ENCODE measurements at places on chromosomes 12 and 14. TPM values are rescaled to one million over a fixed set of nuclear protein-coding genes. Genes with fewer than 3 reads are reported as not detected.

NAV3 gene
- total RNA-seq, result not detected

FOXN4 gene
- total RNA-seq, result not detected

DNAI7 gene
- 0.17 TPM for total RNA-seq

CLEC14A gene
- not detected for total RNA-seq

PRH2 gene
- not detected for total RNA-seq

ERP27 gene
- total RNA-seq, result 3.2 TPM

FBXL14 gene
- 19.4 TPM for total RNA-seq

PROX2 gene
- 1.5 TPM for total RNA-seq

FAIM2 gene
- total RNA-seq, result 0.50 TPM

PIANP gene
- 0.17 TPM for total RNA-seq

ST8SIA1 gene
- 0.81 TPM for total RNA-seq

GRCh38 chr12:43362910-43363694, 188.9 kb downstream of the ADAMTS20 start:
- no peak for DNase-seq

- DNase-seq, result no peak
Measured at GRCh38 chr12:112447106-112447505, 28.4 kb downstream of the PTPN11 start.

DNA sequence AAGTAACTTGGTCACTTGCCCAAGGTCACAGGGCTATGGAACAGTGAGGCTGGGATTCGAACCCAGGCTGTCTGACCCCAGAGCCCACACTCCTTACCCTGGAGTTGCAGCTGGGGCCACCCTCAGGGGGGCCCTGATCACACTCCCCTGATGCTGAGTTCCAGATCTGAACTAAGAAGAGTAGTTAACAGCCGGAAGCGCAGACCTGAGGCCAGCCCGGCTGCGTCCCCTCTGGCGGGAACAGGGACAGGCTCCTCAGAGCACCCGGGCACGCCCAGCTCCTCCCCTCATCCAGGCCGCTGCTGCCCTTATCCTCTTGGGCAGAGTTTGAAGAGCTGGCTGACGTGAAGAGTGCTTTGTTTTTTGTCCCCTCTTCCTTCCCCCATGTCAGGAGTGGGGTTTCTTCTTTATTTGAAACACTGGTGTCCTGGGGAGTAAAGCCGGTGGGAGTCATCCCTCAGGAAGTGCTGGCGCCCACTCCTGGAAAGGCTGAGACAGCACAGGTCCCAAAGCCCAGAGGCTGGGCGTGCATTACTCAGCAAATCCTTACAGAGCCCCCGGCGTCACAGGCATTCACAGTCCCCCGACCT, 8.7 kb downstream of the PHB2 start:
- DNase-seq, result no peak

DNA sequence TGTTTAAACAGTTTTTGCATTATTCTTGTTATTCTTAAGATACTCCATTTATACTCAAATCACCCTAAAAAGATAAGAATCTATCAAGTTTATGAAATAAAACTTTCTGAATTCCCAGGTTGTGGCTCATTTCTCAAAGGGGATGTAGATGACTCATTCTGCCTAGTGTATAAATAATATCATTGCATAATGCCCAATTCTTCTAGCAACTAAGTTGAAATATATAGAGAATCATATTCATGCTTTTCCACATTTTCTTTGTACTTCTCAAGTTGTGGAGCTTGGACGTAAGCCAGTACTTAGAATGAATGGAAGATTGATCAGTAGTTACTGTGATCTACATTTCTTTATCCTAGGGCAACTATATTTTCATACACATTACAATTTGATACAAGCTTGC, 201.1 kb downstream of the PPFIA2 start:
- no peak for DNase-seq

- no peak for DNase-seq
Measured at GRCh38 chr12:60308366-60308991, 712.6 kb downstream of the SLC16A7 start.

GRCh38 chr14:103890821-103891666, 37.2 kb upstream of the TDRD9 start:
- DNase-seq, result peak; percentile 34

- DNase-seq, result no peak
Measured at GRCh38 chr12:91994208-91994797, 151.3 kb downstream of the BTG1 start.

DNA sequence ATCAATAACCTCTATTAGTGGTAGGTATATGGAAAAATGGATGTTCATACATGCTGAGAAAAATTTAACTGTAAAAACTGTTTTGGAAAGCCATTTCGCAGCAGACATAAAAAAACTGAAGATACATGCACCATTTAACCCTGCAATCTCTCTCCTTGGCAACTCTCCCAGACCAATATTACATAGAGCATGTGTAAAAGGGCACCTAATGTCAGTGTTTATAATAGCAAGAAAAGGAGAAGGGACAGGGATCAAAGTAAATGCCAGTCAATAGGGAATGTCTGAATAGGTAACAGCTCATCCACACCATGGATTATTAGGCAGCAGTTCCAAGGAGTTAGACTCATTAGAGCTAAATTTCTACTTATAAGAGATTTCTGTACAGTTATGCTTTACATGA, 77.2 kb downstream of the BTG1 start:
- DNase-seq, result no peak

- DNase-seq, result no peak
Measured at GRCh38 chr14:24992624-24993360, 57.2 kb downstream of the STXBP6 start.

DNA sequence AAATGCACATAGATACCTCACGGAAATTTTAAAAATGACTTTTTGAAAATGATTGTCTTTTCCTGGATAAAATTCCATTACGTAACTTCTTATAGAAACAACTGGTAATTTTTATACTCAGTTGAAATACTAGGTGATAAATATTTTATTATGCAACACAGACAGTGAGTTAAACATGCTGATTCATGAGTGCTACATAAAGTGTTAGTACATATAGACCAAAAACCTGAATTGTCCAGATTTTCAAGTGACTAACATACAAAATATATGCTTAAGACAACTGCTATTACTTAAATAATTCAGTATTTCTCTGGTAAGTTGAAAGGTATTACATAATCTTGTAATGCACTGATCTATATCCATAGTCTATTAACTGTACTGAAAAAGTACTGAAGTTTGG, 11.9 kb downstream of the PTPRO start:
- no peak for DNase-seq

DNA sequence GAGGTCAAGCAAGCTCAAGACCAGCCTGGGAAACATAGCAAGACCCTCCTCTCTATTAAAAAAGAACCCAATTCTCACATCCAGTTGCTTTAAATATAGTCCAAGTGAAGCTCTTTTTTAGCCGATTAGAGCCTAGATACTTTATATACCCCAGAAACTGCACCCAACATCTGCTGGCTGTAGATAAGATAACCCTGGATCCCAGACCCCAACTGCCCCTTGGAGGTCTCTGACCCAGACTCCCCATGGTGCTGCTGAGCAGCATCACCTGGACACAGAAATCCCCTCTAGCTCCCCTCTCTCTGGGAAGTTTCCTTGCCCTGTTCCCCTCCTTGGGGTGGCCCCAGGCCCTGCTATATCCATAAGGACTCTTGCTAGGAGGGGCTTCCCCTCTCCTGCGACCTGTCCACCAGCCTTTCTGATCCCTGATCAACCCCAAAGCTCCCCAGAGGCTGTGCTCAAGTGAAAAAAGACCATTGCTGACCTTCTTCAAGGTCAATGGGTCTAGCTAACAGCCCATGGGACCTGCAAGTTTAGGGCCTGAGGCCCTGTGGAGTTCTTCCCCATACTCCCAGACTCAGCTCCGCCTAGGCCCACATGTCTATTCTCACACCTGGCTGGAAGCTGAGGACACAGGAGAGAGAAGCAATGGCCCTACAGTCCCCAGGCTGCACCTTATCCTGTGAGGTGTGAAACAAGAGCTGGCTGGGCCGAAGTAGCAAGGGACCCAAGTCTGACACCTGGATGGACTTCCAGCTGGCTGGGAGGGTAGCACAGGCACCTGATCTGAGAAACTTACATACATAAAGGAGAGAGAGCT, 56.2 kb downstream of the ARL6IP4 start:
- DNase-seq, result no peak

GRCh38 chr14:87450193-87450592, 542.8 kb downstream of the GALC start:
- DNase-seq, result no peak

DNA sequence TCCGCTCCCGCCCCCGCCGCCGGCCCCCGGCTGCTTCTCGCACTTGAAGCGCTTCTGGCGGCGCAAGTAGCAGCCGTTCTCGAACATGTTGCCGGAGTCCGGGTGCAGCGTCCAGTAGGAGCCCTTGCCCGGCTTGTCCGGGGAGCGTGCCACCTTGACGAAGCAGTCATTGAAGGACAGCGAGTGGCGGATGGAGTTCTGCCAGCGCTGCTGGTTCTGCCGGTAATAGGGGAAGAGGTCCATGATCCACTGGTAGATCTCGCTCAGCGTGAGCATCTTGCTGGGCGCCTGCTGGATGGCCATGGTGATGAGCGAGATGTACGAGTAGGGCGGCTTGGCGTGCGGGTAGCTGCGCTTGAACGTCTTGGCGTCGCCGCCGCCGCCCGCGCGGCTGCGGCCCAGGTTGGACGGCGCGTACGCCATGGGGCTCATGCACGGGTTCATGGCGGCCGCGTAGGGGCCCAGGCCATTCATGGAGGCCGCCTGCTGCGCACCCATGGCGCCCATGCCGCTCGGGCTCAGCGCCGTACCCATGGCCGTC, 3.0 kb downstream of the FOXA1 start:
- no peak for DNase-seq

DNA sequence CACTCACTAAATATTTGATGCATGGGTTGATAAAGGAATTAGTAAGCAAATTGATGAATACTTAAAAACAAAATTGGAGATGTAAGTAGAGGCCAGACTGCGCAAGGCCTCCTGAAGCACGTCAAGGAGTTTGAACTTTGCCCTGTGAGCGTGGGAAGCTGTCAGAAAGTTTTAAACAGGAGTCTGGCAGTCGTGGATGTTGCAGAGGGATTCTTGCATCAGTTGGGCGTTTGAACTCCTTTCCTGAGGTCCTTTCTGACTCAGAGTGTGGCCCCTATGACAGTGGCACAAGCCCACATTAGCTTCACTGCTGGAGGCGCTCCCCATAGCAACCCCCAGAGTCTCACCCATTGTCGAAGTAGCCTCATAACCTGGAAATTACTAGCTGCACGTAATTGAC, 17.9 kb upstream of the IL22 start:
- no peak for DNase-seq

DNA sequence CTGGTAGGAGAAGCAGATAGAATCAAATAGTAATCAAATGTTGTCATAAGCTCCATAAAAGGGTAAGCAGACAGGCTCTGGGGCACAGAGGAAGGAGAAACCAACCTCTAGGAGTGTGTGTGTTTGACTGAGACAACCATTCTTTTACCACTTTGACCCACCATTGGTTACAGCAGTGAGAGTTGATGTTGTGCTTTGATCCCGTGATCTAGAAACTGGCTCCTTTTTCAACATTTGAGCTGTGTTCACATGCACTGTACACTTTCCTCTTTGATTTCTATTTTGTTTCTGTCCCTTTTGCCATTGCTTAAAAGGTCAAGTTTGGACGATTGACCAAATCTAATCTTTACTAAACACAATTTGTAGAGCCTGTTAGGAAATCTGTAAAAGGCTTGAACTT, 108.0 kb downstream of the DAAM1 start:
- no peak for DNase-seq

DNA sequence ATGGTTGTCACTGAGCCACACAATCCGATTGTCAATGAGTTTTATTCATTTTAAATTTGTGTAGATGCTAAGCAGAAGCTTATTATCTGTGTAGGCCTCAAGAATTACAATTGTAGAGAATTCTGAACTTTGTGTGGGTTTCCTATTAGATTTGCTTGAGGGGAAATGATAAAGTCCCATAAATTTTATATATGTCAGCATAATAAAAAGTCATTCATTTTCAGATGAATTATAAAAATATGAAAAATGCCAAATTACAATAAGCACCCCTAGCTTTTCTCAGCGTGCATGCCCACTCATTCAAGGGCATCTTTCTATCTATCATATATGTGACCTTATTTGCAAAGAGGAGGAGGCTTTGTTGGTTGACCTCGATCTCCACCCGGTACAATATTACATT, 1041.1 kb upstream of the FOXG1 start:
- DNase-seq, result no peak

GRCh38 chr12:90322006-90322405, 613.4 kb upstream of the ATP2B1 start:
- no peak for DNase-seq
